ENCODE measurements at places on chromosomes 2 and 18. TPM values are rescaled to one million over a fixed set of nuclear protein-coding genes. Genes with fewer than 3 reads are reported as not detected.

UGT1A5 gene
- polyA plus RNA-seq, result 0.14 TPM

DYSF gene
- 5.8 TPM for polyA plus RNA-seq

WBP1 gene
- 114 TPM for polyA plus RNA-seq

CDKL4 gene
- polyA plus RNA-seq, result 0.43 TPM

PARD3B gene
- 1.0 TPM for polyA plus RNA-seq

DSC2 gene
- polyA plus RNA-seq, result 16.3 TPM

KCNE4 gene
- polyA plus RNA-seq, result 2.1 TPM

DNA sequence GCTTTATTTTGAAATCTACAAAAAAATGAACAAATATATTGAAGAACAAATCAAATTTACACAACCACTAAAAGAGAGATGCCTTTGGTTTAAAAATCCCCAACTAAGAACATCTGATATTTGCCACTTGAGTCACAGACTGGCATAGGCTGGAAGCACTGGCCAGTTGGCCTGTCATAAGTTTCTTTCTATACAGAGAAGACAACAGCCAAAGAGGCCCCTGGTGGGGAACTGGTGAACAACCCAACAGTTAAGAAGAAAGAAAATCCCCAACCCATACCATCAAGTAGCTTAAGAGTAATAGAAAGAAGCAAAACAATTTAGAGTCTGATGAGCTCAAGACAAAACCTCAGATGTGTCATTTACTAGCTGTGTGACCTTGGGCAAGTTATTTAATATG lies 45.5 kb downstream of the OSR1 start:
- DNase-seq, result no peak

DNA sequence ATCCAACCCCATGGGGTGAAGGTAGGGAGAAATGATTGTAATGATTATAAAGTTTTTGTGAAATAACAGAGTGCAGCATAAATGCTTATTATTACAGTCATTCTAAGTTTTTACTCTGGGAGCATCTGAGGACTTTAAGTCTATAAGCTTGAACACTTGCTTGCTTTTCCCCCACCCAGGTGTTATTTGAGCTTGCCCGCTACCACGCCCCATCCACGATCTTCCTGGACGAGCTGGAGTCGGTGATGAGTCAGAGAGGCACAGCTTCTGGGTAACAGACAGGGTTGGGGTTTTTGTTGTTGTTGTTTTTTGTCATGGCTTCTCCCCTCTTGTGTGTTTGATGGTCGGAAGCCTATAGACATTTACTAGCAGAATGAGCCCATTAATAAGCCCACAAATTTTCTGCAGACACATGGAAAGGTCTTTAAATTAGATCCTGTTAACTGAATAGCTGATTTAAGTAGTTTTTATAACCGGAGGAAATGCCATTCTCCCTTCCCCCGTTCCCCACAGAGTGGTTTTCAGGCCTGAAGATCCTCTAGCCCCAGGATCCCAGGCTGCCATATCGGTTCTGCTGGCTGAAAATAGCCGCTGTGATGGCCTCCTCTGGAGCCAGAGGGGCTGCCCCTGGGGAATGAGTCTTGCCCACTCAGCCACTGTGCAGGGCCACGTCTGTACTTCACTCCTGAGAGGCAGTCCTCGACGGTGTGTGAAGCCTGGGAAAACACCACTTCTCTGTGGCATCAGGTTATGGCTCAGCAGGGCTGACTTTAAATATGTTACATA lies 39.9 kb upstream of the ELOA2 start:
- no peak for DNase-seq

DNA sequence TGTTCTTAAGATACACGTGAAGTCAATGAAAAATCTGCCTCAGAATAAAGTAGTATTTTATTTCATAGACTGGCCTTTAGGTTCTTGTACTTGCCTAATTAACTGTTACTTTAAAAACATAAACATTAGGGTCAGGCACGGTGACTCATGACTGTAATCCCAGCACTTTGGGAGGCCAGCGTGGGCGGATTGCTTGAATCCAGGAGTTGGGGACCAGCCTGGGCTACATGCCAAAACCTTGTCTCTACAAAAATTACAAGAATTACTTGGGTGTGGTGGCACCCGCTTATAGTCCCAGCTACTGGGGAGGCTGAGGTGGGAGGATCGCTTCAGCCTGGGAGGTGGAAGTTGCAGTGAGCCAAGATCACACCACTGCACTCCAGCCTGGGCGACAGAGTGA lies 16.0 kb upstream of the SNORC start:
- no peak for DNase-seq

GRCh38 chr2:127053731-127054603 lies 53.0 kb downstream of the BIN1 start:
- no peak for DNase-seq

DNA sequence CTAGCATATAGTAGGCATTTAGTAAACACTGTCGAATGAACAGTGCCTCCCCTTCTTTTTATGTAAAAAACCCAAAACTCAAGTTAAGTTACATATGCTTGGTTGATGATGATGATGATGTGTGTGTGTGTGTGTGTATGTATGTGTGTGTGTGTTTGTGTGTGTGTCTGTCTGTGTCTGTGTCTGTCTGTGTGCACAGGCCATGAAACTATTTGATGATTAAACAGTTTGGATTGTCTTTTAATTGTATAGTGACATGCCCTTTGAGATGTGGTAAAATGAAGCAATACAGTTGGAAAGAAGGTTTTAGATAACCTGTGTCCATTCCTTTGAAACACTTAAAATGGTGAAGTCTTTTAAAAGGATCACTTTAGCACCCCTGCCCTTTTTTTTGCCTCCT lies 105.6 kb downstream of the MAP4K4 start:
- no peak for DNase-seq

DNA sequence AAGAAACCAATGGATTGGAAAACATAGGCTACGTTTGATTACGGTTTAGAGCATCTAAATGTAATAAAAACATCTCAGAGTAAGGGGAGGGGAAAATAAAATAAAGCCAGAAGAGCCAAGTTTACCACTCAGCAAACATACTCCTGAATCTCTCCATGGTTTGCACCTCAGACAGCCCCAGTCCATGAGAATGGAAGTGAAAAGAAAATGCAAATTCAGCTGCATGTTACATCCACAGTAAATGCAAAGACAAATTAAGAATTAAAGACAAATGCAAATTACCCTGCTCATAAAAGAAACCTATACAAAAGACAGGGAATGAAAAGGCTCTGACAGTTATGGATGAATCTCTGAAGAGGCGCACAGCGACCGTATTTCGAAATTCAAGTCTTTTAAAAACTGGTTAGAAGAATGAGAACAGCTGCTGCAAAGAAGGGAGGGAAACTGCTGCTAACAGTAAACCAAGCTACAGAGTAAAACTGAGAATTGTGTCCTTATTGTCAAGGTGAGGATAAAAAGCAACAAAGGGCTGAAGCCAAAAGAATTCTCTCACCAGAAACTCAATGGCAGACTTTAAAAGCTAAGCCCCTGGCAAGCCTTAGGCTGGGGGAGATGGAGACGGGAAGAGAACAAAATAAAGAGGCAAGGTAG lies 197.9 kb upstream of the ACVR2A start:
- DNase-seq, result no peak

All from thymus (tissue), 14 donors.